ENCODE measurements at places on chromosomes 4 and X. TPM values are rescaled to one million over a fixed set of nuclear protein-coding genes. Genes with fewer than 3 reads are reported as not detected.

Gene P2RY10
- 49.8 TPM for total RNA-seq

Gene ALAS2
- not detected for total RNA-seq

Gene NEUROG2
- total RNA-seq = not detected

Gene OPRPN
- not detected for total RNA-seq

Gene SLITRK4
- total RNA-seq = not detected

Gene HADH
- total RNA-seq = 53.7 TPM

Gene PABPC1L2B
- total RNA-seq = not detected

Gene SLC10A4
- total RNA-seq = not detected

Gene EGF
- not detected for total RNA-seq

Gene SLC9A7
- total RNA-seq = 3.8 TPM

Gene DCLK2
- total RNA-seq = not detected

Gene GATA1
- not detected for total RNA-seq

- H3K4me1 ChIP-seq = peaks cover 20% of the 10 kb centered on the region
- H3K27ac ChIP-seq = no peak overlapping the region
- no peaks in the 10 kb centered on the region for H3K27me3 ChIP-seq
- peaks cover 35% of the 10 kb centered on the region for H3K36me3 ChIP-seq
- no peak for DNase-seq
- no peak overlapping the region for H3K4me3 ChIP-seq
Measured at GRCh38 chr4:55864577-55865223, 11.3 kb downstream of the EXOC1 start.

DNA sequence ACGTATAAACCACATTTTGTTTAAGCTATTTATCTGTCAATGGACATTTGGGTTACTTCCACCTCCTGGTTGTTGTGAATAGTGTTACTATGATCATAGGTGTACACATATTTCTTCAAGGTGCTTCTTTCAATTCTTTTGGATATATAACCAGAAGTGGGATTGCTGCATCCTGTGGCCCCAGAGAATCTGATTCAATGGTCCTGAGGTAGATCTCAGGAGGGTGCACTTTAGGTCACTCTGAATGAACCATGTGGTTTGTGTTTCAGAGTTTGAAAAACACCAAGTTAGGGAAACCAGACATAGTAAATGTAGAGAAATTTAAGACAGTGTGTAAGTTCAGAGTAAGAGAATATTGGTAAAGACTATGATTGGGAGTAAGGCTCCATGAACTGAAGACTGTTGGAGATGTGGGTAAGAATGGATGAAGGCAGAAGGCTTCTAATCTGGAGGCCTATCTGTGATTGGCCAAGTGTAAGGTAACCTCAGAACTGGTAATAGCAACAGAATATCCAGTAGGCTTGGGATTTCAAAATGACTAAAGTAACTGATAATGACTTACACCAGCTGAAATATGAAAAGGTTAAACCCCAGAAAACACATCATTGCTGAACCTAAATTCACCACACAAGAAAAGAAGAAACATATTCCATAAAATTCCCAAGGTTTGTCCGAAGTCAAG is 236.9 kb downstream of the CAMK2D start:
- H3K27me3 ChIP-seq = no peaks in the 10 kb centered on the region
- no peak overlapping the region for H3K27ac ChIP-seq
- peaks cover 46% of the 10 kb centered on the region for H3K36me3 ChIP-seq

GRCh38 chr4:147801820-147802219 is 69.9 kb downstream of the ARHGAP10 start:
- peaks cover 30% of the 10 kb centered on the region for H3K27me3 ChIP-seq
- H3K36me3 ChIP-seq = peaks cover 2% of the 10 kb centered on the region
- peaks cover 33% of the 10 kb centered on the region for H3K4me1 ChIP-seq
- no peak overlapping the region for H3K4me3 ChIP-seq
- DNase-seq = no peak

DNA sequence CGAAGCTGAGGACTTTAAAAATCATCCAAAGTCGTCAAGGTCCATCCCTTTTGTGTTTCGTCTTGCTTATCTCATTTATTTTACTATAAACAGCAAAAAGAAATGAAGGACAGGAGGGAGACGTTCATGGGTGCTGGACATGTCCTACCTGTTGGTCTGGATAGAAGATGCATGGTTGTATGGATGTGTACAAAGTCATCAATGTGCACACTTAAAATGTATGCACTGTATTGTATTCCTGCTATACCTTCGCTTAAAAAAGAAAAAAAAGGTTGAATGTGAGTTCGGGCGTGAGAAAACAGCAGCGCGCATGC is 313 bp upstream of the BLOC1S4 start:
- DNase-seq = no peak
- H3K27me3 ChIP-seq = no peaks in the 10 kb centered on the region
- H3K4me3 ChIP-seq = peak overlapping the region; percentile 91
- peak overlapping the region; percentile 97 for H3K27ac ChIP-seq

DNA sequence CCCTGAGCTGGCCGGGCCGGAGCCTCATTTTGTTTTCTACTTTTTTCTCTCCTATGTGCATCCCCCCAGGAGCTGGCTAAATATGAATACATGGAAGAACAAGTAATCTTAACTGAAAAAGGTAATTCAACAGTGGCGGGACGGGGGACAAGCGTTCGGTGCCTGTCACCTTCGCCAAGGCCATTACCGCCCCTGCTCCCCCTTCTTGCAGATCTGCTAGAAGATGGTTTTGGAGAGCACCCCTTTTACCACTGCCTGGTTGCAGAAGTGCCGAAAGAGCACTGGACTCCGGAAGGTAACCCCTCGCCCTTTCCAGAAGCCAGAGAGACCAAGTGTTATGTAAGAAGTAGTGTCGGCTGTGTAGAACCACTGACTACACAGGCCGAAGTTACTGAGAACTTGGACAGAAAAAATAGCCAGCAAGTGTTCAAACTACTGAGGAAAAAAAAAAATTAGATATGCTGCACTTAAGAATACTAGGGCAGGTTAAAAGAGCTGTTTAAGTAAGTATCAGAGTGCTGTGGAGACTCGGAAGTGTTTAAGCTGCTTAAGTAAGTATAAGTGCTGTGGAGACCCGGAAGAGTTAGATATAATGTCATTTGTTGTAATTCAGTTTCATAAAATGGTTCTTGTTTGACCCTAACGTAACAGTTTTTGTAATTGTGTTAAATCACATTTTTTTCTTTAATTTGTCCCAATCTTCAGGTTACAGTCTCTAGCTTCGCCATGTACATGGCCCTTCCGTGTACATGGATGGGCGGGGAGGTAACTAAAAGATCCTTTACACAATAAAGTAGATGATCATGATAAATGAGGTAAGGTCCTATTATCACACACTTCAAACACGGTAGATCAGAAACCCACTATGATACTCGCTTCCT is 856 bp downstream of the SAT1 start:
- peaks cover 36% of the 10 kb centered on the region for H3K4me1 ChIP-seq
- DNase-seq = peak; percentile 30
- H3K36me3 ChIP-seq = peaks cover 27% of the 10 kb centered on the region
- H3K4me3 ChIP-seq = peak overlapping the region; percentile 86

GRCh38 chr4:98094118-98094517 is 49.2 kb downstream of the STPG2 start:
- H3K27ac ChIP-seq = no peak overlapping the region
- H3K4me1 ChIP-seq = no peaks in the 10 kb centered on the region
- H3K36me3 ChIP-seq = no peaks in the 10 kb centered on the region
- no peak overlapping the region for H3K4me3 ChIP-seq
- no peak for DNase-seq
- H3K27me3 ChIP-seq = peaks cover 8% of the 10 kb centered on the region

DNA sequence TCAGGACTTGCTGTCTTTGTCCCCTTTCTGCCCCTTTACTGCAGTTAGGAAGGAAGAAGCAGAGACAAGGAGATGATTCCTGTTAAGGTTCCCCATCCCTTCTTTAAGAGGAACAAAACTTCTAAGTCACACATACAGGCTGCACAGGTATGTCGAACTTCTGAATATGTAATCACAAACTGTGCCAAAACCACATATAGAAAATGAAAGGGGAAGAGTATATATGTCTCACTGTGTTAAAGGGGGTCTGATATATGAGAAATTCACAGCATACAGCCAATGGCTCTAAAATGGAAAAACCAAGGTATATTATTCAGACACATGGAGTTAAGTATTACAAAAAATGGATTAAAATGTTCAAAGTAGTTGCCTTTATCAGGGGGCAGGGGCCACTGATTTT is 11.7 kb downstream of the CFAP97 start:
- peaks cover 21% of the 10 kb centered on the region for H3K36me3 ChIP-seq
- DNase-seq = no peak
- peaks cover 8% of the 10 kb centered on the region for H3K4me1 ChIP-seq
- no peak overlapping the region for H3K27ac ChIP-seq
- H3K27me3 ChIP-seq = no peaks in the 10 kb centered on the region

- DNase-seq = no peak
- no peak overlapping the region for H3K27ac ChIP-seq
- no peak overlapping the region for H3K4me3 ChIP-seq
- peaks cover 74% of the 10 kb centered on the region for H3K27me3 ChIP-seq
Measured at GRCh38 chrX:25019707-25020390, 4.1 kb upstream of the ARX start.

- H3K36me3 ChIP-seq = no peaks in the 10 kb centered on the region
- H3K27ac ChIP-seq = peak overlapping the region; percentile 69
- no peak overlapping the region for H3K4me3 ChIP-seq
Measured at GRCh38 chr4:153081693-153082092, 122.5 kb upstream of the TRIM2 start.

DNA sequence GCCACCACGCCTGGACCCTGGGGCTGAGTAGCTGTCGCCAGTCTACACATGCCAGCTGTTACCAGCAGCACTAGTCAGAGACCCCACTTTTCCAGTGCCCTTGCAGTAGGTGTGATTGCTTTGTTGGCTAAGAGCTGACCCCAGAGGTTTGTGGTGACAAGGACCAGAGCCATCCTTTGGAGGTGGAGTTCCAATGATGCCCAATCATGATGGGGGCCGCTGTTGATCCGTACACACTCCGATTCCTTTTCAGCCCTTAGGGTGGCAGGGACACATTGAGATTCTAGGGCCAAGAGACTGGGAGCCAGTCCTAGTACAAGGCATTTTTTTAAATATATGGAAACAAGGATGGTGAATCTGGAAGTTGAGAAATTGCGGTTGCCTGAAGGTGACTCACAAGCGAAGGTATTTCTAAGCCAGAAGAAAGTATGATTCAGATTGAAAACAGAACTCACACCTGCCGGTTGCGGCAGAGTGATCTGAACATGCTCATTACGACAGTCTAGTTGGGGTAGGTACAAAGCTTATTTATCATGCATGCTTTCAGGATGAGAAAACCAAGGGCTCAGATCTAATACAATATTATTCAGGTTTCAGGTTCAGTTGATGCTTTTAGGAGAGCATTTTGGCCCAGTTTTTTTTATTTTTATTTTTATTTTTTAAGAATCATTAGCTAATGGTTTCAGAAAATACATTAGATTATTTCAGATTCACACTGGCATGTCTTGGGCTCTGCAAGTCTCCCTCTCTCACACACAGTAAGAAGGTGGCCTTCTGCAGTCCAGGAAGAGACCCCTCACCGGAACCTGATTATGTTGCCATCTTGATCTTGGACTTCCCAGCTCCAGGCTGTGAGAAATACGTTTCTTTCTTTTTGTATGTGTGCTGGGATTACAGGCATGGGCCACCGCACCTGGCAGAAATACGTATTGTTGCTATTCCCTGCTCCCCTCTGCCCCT is 43.4 kb downstream of the SHROOM2 start:
- peaks cover 2% of the 10 kb centered on the region for H3K27me3 ChIP-seq
- H3K4me3 ChIP-seq = no peak overlapping the region
- peak; percentile 20 for DNase-seq
- no peaks in the 10 kb centered on the region for H3K36me3 ChIP-seq
- H3K4me1 ChIP-seq = peaks cover 8% of the 10 kb centered on the region
- no peak overlapping the region for H3K27ac ChIP-seq

DNA sequence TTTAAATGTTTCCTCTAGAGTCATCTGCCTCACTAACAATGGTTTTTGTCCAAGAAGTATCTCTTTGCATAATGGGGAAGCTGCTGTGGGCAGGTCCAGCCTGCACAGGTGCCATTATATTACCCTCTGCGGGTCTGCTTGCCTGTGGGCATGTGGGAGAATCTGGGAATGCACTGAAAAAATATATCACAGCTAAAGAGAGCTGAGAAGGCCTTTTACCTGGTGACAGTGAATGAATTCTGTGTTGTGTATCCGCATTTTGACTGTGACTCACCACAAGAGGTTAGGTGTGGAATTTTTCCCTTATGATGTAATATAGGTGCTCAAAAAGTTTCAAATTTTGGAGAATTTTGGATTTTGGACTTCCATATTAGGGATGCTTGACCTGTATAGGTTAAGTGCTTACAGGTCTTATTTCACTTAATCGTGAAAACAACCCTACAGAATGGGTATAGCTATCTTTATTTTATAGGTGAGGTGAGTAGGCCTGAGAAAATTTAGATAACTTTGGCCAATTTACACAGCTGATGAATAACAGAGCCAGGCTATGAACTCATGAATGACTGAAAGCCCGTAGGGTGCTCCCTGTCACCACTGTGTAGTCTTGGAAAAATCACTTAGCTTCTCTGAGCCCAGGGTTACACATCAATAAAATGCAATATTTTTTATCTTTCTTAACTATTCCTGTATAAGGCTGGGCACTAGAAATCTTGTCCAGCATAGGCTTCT is 198.0 kb upstream of the EPHA5 start:
- no peak for DNase-seq
- H3K4me3 ChIP-seq = no peak overlapping the region
- H3K4me1 ChIP-seq = no peaks in the 10 kb centered on the region

- no peaks in the 10 kb centered on the region for H3K4me1 ChIP-seq
- H3K36me3 ChIP-seq = no peaks in the 10 kb centered on the region
- H3K27ac ChIP-seq = no peak overlapping the region
- H3K27me3 ChIP-seq = no peaks in the 10 kb centered on the region
- no peak overlapping the region for H3K4me3 ChIP-seq
- no peak for DNase-seq
Measured at GRCh38 chr4:117900832-117901231, 133.5 kb upstream of the NDST3 start.
